ENCODE measurements at places on chromosomes 5 and 9. TPM values are rescaled to one million over a fixed set of nuclear protein-coding genes. Genes with fewer than 3 reads are reported as not detected.
A peak's percentile ranks its signal among the peaks of the same experiment; 100 is the strongest.

The HNRNPA0 gene
- total RNA-seq = 65.2 TPM

The WNK2 gene
- total RNA-seq = 336 TPM

DNA sequence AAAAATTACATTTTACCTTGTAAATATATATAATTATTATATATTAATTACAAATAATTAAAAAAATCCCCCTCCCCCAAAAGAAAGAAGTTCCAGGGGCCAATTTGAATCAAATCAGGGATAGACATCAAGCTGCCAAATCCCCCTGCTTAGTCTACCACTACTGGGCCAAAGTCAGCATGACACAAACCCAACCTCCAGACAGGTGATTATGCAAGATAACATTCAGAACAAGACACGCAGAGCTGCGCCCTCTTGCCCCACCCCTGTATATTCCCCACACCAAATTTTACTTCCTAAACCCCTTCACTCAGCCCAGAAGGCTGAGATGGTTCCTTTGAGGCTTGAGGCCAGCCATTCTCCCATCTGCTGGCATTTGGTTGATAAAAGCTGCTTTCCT, 2059.1 kb upstream of the CDH6 start:
- DNase-seq = no peak

DNA sequence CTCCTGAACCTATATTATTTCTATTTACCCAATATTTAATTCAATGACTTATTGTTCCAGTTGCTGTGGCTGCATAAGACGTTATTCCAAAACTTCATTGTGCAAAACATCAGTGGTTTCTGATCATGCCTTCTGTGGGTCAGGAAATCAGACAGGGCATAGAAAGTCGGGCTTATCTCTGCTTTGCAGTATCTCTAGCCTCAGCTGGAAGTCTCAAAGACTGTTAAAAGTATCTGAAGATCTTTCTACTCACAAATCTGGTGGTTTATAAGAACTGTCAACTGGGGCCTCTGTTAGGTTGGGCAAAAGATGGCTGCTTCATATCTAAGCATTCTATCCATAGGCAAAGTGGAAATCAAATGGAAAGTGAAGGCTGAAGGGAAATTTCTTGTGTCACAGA, 687.7 kb upstream of the ARRDC3 start:
- DNase-seq = no peak

The ROR2 gene
- 51.1 TPM for total RNA-seq

The ZNF883 gene
- total RNA-seq = 18.4 TPM

DNA sequence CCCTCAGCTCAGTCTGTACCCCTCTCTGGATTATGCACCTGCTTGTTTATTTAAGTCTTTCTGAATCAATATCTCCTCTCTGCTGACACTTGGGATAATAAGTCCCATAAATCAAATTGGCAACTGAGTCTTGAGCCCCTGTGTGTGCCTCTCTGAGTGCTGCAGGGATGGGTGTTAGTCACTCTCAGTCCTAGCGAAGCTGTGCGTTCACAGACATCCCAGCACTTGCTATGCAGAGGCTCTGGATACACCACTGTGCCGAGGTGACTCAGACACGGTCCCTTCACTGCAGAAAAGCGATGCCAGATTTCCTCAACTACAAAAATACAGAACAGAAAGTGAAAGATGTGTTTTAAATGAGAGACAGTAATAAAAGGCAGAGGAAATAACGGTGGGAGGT, 4.1 kb upstream of the KCNMB1 start:
- no peak for DNase-seq

- no peak for DNase-seq
These were observed 327.1 kb downstream of the MTRR start for GRCh38 chr5:8196061-8196460.

DNA sequence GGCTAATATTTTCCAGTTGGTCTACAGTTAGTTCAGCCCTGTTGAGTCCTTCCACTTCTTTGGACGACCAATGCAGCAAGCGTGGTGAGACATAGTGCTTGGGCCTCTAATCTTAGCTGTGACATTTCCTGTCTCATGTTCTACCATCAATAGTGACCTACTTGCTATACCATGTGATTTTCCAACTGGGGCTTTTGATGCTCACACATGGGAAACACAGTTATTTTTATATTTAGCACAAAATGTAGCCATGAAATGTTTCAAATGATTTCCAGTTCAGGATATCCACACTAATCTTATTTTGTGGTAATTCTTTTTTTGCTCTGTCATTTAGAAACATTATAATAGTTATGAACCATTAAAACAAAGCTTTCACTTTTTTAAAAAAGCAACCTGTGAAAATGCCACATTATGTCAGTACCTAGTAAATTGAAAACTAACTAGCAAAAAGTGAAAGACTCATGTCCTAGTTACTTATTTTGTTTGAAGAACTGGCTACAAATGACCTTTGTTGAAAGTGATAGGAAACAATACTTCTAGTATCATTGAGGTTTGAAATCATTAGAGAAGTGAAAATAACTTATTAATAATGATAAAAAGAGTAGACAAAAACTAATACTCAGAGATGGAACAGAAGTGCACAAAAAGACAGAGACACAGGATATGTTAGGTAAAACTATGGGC, 18.3 kb downstream of the MARCHF3 start:
- DNase-seq = no peak

DNA sequence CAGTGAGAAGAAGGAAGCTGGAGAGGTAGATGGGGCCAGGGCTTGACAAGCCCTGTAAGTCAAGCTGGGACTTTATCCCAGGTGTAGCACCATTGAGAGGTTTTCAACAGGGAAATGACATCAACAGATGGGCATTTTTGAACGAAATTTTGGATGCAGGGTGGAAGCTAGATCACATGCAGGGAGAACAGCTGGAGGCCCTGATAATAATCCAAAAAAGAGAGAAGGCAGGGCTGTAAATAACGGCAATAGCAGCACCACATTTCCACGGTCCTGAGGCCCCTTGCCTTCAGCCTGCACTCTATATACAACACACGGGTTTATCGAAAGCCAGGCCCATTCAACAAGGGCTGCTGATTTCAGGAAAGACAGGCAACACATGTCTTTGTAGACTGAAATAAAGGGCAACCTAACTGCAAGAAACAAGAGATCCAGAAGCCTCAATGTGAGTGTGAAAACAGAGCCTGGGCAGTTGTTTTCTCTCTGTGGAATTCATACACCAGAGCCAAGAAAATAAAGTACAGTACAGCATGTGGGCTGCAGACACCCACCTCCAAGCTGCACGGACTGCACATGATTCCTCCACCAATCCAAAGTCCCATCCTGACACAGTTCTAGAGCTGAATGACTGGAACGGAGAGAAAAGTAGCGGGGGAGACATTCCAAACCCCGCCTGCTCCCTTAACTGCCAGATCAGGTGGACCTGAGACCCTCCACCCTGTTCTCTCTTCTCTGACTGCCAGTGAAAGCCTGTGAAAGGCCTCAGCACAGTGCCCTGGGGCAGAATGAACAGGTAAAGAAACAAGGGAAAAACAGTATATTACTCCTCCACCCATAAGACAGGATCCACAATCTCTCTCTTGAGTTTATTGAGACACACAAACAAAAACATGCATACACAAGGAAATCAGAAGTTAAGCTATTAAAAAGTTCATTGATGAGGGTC, 36.3 kb downstream of the KLHL3 start:
- DNase-seq = no peak

The NR4A3 gene
- total RNA-seq = 4.1 TPM

DNA sequence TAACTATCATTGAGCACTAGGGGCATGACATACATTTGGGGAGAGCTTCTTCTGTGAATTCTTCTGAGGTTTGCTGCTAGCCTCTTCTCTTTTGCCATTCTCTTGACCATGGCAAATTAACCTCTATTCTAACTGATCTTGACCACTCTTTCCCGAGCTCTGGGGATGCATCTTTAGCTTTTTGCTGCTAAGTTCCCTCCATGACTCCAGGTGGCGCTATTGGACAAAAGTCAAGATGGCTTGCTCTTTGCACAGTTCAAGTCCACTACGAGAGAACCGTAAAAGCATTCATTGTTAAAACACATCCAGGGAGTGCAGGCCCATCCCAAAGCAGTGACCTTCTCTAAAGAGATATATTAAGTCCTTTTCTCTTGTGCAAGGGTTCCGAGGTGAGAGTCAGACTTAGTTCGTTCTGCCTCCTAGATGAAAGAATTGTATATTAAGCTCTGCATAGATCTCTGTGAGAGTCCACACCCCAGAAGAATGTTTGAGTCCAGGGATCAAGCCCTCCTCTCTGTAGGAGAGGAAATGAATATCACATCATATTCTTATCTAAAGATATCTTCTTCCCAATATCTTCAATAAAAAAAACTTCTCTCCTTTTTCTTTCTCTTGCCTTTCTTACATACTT, 1152.9 kb upstream of the CDH6 start:
- DNase-seq = peak; percentile 64

- DNase-seq = no peak
These were observed 183.3 kb downstream of the SEMA5A start for GRCh38 chr5:9362600-9362999.

- no peak for DNase-seq
These were observed 189.8 kb downstream of the MPDZ start for GRCh38 chr9:13089666-13090065.

- DNase-seq = no peak
These were observed 71.7 kb upstream of the KLF9 start for GRCh38 chr9:70486127-70486526.

DNA sequence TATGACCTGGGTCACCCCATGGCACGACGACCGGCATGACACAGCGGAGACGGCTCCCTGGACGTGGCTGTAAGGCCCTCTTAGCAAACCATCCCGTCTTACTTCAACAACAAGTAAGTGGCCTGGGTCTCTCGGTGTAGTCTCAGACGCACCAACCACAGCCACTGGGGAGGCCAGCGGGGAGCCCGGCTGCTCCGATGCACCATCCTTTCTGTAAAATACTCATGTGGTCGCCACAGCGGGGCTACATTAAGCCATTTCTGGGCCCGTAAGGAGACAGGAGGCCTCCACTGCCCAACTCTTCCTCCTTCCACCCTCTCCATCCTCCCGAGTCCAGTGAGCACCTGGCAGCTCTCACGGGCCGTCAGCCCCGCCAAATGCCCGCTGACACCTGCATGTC, 4.7 kb downstream of the QSOX2 start:
- no peak for DNase-seq

- DNase-seq = no peak
These were observed 146.1 kb upstream of the HMHB1 start for GRCh38 chr5:143665866-143666265.

The TUSC1 gene
- 7.4 TPM for total RNA-seq

DNA sequence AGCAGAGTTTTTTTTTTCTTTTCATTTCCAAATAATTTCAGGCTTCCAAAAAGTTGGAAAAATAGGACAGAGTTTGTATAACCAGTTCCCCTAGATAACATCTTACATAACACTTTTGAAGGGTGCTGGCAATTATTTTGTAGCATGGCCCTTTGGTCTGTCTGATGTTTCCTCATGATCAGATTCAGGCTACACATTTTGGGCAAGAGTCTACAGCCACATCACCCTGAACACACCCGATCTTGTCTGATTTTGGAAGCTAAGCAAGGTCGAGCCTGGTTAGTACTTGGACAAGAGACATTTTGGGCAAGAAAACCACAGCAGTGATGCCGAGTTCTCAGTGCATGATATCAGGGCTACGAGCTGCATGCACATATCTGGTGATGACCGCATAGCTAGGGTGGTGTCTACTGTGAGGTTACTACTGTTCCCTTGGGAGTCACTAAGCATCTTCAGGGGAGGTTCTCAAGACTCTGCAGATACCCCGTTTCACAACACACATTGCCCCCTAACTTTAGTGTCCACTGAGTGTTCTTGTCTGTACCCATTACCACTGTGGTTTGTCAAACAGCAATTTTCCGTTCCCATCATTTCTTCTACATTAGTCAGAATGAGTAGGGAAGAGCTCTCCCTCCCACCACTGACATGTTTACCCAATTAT, 86.2 kb downstream of the TTC39B start:
- DNase-seq = no peak

The ZFYVE16 gene
- total RNA-seq = 51.5 TPM

- no peak for DNase-seq
These were observed 423 bp upstream of the NUP214 start for GRCh38 chr9:131125038-131125287.

DNA sequence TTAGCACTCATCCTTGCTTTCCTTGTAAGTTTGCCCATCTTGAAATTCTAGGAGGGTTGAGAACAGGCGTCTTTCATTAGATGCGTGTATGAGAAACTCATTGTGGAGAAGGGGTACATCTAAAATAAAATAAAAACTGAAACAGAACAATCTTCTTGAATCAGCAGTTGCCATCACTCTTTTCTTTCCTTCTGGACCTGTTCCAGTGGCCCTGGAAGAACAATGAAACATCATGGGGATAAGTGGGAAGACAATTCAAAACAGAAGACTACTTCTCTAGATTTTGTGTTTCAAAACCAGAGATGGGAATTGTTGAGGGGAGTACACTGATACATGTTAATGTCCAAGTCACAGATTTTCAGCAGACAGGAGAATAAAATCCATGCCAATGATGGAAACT, 59.9 kb downstream of the SLC1A3 start:
- no peak for DNase-seq

- DNase-seq = no peak
These were observed 103.2 kb downstream of the TRPM6 start for GRCh38 chr9:74784506-74784905.

The ZFP2 gene
- total RNA-seq = 2.2 TPM

The CNTRL gene
- 9.5 TPM for total RNA-seq

DNA sequence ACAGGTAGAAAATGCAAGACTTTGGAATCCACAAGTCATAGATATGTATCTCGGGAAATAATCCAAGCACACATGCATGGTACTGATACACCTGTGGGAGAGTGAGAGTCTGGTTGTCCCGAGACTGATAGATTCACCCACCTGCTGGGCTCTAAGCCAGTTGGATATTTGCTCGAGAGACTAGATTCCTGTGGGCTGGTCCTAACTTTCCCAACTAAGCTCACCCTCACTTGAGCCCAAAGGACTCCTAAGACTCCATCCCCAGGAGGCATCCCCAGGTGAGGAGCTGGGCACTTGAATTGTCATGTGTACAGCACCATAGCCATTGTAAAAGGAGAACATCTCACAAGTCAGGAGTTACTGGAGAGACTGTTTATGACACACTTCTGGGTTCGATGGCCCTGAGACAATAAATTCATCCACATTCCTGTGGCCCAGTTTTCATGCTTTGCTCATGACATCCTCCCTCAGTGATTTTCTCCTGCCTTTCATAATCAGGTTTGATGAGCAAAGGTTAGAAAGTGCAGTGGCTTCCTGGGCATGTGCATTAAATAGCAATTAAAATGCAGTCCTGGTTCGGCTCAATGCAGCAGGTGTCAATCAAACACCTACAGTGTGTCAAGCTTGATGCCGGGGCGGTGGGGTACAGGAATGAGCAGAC, 18.1 kb downstream of the SLC1A1 start:
- no peak for DNase-seq

The GARNL3 gene
- total RNA-seq = 14.7 TPM
